Upper lobe of right lung (tissue), 1 donor: ENCODE measurements at places on chromosomes 11 and 22.

GRCh38 chr11:114082767-114083181, 23.3 kb downstream of the ZBTB16 start:
- DNase-seq, result no peak

DNA sequence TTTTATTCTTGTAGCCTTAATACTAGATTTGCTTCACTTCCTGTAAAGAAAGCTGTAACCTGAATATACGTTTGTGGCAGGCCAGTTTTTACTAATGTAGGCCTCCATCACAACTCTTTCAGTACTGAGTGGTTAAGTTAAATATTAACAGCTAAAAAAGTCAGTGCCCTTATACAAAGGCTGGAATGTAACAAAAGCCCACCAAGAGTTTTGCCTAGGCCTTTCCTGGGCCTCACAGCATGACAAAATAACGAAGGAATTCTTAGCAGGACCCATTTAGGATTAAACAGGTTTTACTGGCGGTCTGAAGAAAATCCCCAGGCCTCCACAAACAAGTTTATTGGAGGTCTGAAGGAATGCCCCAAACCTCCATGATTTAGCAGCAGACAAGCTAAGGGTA, 43.7 kb downstream of the PIWIL3 start:
- no peak for DNase-seq

- DNase-seq, result peak; percentile 68
Measured at GRCh38 chr11:95337175-95337957, 106.4 kb upstream of the SESN3 start.

DNA sequence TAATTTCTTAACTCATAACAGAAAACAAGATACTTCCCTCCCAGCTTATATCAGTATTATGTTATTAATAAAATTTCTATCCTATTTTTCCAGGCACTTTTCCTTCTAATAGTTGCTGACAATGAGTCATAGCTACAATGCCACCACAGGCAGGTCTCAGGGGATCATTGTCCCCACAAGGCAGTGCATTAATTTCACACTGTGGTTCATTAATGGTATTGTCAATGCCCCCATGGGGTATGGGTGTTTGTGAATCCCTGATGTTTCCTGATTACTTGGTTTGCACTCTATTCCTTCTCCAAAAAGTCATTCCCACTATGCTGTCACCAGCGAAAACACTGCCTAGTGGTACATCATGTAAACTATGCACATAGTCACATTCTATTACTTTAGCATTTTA, 345.5 kb upstream of the CTSC start:
- DNase-seq, result no peak

DNA sequence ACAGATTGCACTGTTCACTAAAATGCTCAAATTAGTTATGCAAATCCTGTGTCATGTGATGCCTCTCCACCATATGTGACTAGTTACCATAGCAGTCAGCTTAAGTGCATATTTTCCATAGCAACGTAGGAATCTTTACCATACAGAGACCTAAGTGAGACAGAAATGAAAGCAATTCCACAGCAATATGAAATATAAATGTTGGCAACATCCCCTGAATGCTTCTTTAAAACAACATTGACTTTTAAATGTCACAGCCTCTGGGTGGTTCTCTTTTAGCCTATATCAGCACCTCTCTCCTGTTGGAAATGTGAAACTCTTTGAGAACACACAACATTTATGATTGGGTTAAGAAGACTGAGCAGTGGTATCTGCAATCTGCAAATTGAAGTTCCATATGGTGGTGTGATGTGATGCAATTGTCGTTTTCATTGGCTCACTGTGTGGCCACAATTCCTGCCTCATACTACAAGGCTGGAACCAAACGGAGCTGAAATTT, 814.6 kb downstream of the DLG2 start:
- no peak for DNase-seq

DNA sequence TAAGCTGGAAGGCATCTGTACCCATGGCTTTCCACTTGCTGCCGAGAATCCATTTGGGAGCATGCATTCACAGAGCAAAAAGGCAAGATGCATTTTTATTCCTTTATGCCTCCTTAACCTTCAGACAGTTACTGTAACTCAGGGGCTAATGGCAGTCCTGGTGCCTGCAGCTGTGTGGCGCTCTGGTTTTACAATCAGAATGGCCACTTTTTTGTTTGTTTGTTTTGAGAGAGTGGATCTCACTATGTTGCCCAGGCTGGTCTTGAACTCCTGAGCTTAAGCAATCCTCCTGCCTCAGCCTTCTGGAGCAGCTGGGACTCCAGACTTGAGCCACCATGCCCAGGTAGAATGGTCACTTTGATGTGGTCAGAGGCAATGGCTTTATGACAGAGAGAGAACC, 101.8 kb downstream of the NAV2 start:
- no peak for DNase-seq

- no peak for DNase-seq
Measured at GRCh38 chr11:91840640-91841240, 383.9 kb upstream of the FAT3 start.

- DNase-seq, result no peak
Measured at GRCh38 chr11:125513705-125514265, 17.7 kb upstream of the FEZ1 start.

DNA sequence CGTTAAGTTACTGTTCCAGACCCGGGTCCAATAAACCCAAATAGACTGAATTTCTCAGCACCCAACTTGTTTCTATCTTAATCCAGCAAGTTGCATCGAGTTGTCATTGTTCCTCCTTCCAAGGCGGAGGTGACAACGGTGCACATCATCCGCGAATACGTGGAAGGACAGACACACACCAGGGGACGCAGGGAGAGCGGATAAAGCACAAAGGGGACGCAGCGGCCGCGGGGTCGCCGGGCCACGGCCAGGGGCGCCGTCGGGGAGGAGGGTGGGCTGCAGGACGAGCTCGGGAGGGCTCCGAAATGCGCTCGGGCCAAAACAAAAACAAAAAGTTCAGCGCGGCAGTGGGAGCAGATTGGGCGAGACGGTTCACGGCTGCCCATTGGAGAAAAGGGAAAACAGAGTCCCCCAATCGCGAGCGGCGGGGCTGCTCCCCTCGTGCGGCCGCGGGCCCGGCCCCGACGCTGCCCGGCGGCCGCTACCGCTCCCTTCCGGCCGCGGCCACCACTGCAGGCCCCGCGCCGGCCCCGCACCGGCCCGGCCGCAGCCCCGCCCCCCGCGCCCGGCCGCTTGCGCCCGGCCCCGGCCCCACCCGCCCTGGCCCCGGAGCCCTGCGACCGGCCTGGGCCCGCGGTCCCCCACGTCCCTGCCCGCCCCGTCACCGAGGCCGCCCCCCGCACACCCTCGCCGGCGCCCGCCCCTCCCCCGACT, 518 bp downstream of the KMT5B start:
- peak; percentile 87 for DNase-seq

DNA sequence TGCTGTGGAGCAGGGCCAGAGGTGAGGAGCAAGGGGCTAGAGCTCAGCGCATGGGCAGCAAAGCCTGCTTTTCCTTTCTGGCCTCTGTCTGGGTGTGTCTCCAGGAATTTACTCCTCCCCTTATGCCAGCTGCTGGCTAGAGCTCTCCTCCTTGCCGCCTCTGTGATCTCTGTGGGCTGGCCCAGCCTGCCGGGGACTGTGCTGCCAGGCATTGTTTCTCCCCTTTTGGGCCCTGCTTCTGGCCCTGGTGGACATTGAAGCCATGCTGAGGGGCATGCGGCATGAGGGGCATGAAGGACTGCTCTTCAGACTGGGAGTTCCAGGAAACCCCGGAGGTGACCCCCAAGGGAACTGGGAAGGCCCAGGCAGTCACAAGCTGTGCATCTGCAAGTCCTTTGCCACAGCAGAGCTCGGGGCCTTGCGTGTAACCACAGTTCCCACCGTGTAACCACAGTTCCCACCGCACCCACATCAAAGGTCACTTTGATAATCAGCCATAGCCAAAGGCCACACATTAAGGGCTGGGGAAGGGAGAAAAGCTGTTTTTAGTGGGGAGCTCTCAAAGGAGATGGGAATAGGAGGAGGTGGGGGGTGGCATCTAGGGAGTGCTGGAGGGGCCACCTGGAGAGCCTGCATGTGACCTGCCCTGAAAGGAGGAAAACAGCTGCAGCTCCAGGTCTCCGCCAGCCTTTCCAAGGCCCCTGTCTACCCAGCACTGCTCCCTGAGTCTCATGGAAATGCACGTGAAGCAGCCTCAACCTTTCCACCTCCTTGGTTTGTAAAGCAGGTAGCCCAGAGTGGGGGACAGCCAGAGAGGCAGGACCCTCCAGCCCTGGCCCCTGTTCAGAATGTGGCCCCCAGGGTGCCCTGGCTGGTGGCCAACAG, 62.3 kb downstream of the PPFIBP2 start:
- no peak for DNase-seq

DNA sequence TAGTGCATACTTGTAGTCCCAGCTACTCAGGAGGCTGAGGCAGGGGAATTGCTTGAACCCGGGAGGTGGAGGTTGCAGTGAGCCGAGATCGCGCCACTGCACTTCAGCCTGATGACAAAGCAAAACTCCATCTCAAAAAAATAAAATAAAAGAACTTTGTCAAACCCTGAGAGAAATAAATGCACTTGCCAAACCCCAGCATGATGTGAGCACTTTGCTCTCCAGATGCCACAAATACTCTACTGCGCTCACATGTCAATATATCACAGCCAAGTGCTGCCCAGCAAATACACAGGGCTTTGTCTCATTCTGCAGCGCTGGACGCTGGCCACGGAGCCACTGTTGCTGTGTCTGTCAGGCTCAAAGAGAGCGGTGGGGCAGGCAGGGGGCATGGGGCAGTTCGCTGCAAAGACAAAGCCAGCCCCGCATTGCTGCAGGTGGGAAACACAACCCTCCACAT, 45.1 kb downstream of the AHNAK start:
- DNase-seq, result no peak

DNA sequence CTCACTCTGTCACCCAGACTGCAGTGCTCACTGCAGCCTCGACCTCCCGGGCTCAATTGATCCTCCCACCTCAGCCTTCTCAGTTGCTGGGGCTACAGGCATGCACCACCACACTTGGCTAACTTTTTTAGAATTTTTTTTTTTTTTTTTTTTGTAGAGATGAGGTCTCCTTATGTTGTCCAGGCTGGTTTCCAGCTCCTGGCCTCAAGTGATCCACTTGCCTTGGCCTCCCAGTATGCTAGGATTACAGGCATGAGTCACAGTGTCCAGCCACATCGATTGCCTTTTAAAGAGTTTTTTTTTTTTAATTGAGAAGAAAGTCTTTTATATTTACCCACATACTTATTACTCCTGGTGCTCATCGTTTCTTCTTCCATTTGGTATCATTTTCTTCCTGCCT, 30.0 kb downstream of the PARVG start:
- no peak for DNase-seq

DNA sequence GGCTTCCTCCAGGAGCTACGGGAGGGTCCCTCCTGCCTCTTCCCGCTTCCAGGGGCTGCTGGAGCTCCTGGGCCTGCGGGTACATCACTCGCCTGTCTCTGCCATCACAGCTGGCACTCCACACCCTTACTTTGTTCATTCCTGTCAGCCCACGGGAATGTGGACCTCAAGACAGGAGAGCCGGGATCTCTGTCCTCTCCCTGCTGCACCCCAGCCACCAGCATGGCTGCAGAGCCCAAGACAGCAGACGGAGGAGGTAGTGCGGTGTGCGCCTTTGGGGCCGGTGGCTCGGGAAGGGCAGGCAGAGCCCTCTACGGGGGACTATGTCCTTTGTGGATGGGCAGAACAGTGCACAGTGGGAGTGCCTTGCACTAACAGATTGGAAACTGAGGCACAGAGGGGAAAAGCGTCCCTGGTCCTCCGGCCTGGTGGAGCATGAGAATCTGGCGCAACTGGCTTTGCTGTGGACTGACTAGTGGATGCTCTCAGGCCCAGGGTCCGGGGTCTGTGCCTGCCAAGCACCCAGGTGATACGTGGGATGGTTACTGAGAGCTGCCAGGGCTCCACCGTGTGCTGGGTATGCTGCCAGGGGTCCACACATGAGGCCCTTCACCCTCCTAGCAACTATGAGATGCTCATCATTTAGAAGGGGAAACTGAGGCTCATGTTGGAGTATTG, 47.3 kb downstream of the IGF2 start:
- peak; percentile 46 for DNase-seq

DNA sequence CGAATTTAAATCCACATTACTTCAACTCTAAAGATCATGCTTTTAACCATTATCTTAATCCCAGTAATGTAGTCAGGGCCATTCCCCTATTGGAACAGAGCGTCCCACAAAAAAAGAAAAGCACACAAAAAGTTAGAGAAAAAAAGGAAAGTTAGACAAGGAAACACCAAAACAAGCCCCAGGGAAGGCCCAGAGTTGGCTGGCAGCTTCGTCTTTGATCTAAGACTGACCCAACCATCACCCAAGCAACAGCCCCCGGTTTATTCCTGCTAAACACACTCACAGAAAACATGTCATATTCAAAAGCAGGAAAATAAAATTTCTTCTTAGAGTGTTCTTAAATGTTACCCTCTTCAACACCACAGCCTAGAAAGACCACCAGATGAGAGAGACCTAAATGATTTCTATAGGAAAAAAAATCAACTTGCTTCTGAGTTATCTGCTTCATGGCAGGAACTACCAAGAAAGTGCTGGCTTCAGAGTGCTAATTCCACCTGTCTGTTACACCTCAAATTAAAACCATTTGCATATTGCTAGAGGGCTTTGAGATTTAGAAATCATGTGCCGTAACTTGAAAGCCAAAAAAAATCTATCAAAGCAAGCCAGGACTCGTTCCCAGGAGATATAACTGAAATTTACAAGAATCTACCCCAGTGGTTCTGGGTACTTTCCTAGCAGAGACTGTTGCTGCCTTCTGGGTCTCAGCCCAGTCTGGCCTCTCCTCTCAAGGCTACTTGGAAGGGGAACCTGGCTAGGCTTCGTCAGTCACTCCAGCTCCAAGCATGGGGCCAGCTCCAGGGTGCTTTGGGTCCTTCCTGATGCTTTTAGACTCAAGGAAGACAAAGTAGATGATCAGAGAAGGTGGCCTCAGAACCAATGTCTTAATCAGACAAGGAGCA, 31.2 kb downstream of the POU2AF3 start:
- DNase-seq, result no peak

DNA sequence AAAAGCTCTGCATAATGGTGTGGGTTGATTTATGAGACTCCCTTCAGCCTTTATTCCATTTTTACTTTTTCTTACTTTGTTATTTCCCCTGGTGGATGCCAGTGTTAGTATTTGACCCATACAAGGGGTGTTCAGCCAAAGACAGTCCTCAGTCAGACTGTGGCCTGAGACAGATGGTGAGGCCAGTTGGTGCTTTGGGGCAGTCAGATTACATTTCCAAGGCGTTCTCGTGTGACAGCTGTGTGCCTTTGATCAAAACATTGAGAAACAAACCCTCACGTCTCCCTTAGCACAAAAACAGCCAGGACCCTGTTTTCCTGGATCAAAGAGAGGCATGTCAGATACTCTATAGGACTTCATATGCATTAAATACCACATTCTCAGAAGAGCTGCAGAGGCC, 31.3 kb upstream of the SLN start:
- no peak for DNase-seq

- no peak for DNase-seq
Measured at GRCh38 chr11:123103326-123103980, 41.5 kb upstream of the HSPA8 start.

DNA sequence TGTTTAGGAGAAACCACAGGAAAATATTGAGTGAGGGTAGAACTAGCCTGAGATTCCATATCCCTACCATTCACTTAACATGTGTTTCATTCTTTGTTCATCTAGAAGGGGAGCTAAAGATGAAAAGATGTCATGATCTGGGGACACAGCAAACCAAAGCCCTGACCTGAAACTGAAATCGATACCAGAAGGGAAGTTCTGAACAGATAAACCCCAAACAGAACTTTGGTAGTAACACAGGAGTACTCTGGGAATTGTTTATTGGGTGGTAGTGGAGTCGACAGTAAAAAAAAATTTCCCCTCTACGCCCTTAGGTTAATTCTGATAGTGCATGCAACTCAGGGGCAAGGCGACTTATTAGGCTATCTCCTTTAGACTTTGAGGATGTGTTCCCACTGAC, 27.2 kb downstream of the OR2AT4 start:
- DNase-seq, result no peak

GRCh38 chr11:8641332-8641731, 41.1 kb downstream of the TRIM66 start:
- DNase-seq, result no peak
